ENCODE measurements at places on chromosomes 16 and 17.

DNA sequence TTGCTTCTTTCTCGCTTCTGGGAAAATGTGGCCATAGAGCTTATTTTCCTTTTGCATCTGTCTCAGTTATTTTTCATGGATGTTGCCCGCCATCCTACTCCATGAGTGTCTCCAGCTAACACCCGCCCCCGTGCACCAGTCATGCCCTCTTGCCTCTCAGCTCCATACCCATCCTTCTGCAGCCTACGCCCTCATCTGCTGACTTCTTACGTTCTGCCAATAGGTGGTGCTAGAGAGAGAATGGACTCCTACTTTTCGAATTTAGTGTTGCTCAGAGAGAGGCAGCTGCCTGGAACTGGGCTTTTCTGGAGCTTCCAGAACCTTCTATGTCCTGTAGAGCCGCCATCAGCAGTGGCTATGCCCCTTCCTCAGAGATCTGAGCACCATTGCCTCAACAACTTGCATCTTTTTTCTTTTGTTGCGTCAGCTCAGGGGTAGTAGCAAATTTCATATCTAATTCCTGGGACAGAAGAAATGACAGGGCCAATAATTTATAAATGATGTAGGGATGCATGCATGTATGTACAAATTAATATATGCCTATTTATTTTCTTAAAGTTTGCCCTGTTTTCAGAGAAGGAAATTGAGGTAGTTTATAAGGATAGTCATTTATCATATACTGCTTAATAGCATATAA is 119.7 kb upstream of the MYOCD start:
- peak; percentile 34 for DNase-seq

GRCh38 chr16:86424398-86424797 is 85.9 kb upstream of the FOXF1 start:
- DNase-seq, result peak; percentile 54

DNA sequence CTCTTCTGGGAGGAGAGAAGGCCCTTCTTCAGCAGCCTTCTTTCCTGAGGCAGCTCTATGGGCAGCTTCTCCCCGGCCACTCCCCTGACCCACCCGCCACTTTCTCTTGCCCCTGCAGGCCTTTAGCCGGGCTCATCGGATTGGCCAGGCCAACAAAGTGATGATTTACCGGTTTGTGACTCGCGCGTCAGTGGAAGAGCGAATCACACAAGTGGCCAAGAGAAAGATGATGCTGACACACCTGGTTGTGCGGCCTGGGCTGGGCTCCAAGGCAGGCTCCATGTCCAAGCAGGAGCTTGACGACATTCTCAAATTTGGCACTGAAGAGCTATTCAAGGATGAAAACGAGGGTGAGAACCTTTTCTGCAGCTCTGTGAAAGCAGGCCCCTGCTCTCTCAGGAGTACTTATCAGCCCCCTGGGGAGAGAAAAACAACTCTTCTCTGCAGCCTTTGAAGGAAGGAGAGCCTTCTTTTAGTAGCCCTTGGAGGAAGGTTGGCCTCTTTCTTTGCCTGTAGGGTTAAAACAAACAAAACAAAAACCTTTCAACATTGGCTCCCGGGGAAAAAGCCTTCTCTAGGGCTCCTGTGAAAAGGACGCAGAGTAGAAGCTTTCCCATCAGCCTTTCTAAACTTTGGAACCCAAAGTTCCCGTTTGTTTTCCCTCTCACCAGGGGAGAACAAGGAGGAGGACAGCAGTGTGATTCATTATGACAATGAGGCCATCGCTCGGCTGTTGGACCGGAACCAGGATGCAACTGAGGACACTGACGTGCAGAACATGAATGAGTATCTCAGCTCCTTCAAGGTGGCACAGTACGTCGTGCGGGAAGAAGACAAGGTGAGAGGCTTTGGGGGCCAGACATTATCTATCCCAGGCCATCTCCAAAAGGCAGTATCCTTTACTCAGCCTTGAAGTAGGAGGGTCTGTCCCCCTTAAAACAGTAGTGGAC is 12.7 kb downstream of the RNF227 start:
- no peak for DNase-seq

- no peak for DNase-seq
Observed at GRCh38 chr17:81909231-81909630, 2.0 kb downstream of the PCYT2 start.

- DNase-seq, result no peak
Observed at GRCh38 chr16:3007957-3008689, 4.6 kb upstream of the CLDN9 start.

DNA sequence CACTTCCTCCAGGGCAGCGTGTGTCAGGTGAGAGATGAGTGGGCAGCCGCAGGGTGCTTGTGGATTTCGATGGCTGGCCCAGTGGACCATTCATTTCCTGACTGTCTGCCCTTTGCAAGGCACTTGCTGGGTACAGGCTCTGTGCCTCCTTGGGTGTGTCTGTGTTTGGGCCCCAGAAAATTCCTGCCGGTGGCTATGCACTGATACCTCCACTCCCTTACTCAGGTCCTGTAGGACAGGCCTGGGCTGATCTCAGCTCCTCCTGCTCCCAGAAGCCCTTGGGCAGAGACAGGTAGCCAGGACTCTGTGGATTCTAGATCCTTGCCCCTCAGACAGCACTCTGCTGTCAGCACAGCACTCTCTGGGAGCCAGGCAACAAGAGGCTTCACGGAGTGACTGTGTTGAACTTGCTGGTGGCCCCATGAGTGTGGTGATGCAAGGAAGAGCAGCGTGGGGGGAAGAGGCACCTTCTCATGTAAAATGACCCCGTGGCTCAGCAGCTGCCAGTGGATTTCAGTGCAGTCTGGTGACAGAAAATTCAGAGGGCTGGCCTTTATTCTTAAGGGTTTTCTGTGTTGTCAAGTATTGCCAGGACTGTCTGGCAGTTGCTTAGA is 29.0 kb downstream of the PGS1 start:
- no peak for DNase-seq

DNA sequence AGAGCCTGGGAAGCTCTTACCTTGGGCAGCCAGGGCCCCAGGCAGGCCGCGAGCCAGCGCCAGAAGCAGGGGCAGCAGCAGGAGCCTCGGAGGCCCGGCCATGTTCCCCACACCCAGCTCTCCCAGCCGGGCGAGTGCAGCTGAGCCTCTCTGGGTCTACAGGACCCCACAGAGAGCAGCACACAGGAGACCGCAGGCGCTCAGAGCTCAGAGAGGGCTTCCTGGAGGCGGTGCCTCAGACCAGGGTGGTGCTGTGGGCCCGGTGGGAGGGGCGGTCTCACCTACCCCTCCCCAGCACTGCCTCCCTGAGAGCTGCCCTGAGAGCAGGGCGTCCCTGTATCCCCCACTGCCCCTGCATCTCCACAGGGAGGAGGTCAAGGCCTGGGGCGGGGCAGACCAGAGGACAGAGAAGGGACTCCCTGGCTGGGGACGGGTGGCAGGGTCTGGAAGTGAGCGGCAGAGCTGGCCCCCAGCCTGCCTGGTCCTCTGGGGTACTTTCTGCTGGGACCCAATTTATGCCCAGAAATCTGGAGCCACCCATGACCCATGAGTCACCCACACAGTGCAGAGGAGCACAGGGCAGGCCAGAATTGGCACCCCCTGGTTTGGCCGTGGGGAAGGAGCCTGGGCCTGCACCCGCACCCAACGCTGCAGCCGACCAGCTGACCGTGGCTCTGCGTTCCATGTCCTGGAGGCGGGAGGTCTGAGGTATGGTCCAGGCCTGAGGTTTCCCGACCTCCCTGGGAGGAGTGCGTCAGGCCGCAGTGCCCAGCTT is at the start of gene CD7:
CD7 (minus strand) TSS at position 215 of the 775 bp plus-strand sequence; CDS start at position 102, 113 bp downstream.
- DNase-seq, result no peak

Measured in fibroblast of gingiva (primary cell).